Cortex of kidney (tissue), 1 donor: ENCODE measurements at places on chromosomes 2 and 18.

GRCh38 chr2:172735582-172736423, at the start of gene RAPGEF4:
TSS of gene RAPGEF4 (plus strand) at chr2:172735845. CDS start at chr2:172735984, 139 bp downstream.
- DNase-seq: no peak

DNA sequence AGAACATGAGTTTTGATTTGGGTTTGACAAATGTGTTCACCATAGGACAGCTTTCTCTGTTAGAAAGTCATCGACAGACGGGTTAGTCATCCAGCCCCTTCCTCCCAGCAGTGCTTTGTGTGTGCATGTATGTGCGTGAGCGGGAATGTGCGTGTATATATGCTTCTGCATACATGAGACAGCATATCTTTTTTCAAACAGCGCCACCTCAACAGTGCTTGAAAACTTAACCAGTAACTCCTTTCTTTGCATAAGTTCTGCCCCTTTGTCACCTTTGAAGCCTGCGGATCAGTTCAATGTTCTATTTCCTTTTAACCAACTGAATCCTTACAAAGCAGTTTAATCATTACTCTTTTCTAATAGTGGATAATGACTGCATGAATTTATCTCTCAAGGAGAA, 351.4 kb downstream of the LPIN1 start:
- DNase-seq: no peak

GRCh38 chr2:220373878-220374277, 746.4 kb downstream of the SLC4A3 start:
- DNase-seq: no peak

- no peak for DNase-seq
Observed at GRCh38 chr18:8811115-8811514, 105.8 kb downstream of the MTCL1 start.

GRCh38 chr2:25980076-25980887, 2.0 kb downstream of the KIF3C start:
- DNase-seq: no peak

DNA sequence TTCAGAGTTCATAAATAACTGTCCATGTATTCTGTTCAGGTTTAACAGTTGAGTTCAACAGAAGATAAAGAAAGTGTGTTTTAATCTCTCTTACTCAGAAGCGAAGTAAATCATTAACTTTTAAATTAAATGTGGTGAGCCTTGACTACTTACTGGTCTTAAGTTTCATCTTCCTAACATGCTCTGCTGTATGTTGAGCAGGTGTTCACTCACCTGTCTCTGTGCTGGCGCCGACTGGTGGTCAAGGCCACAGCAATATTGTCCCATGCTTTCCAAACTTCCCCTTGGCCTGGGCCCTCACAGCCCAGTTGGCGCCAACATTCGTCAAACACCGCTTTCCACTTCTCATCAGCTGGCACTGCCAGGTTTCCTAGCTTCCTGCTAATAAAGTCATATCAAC, 17.0 kb upstream of the MPP4 start:
- no peak for DNase-seq

- DNase-seq: no peak
Observed at GRCh38 chr2:235268535-235268934, 225.3 kb upstream of the AGAP1 start.

DNA sequence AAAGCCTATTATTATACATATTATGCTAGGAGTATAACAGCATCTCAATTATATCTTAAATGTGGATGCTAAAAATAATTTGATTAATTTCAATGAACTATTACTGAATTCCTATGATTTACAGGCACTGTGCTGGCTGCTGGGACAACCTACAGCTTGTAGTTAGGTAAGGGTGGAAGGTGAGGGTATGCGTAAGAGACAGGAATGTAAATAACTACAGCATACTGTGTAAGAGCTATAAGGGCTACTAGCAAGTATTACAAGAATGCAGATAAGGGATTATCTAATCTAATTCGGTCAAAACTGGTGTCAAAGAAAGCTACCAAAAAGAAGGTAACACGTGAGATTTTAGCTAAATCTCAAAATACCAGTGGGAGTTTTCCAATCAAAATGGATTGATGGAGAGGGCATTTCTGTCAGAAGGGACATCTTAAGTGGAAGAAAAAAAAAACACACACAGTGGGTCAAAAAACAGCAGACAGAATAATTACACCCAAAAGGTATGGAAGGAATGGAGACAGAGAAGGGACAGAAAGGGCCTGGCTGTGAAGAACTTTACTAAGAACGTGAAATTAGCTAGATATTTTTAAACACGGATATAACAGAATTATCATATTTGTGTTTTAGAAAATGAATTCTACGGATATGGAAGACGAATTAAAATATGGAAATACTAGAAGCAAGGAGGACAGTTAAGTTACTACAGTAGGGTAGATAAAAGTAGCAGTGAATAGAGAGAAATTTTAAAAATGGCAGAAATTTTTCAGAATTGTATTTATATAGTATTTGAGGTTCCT, 47.1 kb downstream of the STRN start:
- no peak for DNase-seq

GRCh38 chr2:181973171-181973783, 12.4 kb upstream of the PPP1R1C start:
- no peak for DNase-seq

DNA sequence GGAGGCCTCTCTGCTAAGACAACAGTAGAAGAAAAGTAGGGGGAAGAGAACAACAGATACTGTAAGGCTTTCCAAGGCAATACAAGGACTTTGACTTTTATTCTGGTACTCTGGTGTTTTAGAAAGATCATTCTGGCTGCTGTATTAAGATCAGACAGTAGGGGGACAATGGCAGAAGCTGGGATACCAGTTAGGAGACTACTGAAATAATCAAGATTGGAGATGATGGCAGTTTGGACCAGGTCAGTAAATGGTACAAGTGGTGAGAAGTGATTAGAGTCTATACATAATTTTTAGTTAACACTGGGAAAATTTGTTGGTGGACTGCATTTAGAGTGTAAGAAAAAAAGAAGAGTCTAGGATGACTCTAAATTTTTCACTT, 139.7 kb downstream of the ROCK1 start:
- no peak for DNase-seq

DNA sequence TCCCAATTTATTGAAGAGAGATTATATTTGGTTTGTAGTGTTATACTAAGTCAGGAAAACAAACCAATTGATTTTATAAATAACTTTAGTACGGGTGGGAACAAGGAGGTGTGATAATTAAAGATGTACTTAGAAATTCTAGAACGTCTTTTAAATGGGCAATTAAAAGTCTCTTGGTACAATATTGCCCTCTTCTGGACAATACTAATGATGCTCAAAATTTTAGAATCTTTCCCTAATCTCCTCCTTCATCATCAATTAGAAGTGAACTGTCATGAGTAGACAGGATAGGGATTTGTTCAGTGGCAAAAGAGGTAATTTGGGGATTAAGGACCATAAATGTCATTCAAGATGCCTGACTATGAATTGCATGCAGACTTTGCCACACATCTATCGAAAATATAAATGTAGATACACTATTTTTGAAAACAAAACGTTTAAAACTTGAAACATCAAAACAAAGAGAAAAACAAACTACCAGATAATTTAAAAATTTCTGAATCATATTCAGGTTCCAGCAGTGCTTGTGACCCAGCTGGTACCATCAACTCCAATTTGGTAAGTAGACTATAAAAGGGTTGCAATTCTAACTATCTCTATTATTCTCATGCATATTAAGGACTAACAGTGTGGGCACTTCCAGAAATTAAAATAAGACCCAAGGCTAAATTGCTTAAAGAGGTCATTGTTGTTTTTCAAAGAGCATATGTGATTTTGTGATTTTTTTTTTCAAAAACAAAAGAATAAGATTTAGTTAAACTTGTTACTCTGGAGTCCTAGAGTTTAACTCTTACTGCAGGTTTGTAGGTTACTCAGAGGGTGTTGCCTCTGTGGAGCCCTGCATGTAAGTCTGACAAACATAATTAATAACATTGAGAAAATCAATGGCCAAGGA, 123.5 kb downstream of the LAMA3 start:
- DNase-seq: no peak

DNA sequence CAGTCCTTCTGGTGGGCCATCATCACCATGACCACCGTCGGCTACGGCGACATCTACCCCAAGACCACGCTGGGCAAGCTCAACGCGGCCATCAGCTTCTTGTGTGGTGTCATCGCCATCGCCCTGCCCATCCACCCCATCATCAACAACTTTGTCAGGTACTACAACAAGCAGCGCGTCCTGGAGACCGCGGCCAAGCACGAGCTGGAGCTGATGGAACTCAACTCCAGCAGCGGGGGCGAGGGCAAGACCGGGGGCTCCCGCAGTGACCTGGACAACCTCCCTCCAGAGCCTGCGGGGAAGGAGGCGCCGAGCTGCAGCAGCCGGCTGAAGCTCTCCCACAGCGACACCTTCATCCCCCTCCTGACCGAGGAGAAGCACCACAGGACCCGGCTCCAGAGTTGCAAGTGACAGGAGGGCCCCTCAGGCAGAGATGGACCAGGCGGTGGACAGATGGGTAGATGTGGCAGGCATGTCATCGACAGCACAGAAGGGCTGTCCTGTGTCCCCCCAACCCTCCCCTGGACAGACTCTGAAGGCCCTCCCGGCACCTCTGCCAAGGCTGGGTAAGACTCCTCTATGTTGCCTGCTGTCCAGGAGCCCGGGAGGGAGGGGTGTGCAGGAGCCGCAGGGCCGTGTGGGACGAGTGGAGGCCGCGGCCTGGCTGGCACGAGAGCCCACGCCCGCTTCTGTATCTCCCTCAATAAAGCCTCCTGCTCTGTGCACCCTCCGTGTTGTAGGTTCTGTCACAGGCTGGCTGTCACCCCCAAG, 2.0 kb downstream of the KCNF1 start:
- DNase-seq: no peak

GRCh38 chr2:113977660-113978523, 88.0 kb downstream of the ACTR3 start:
- no peak for DNase-seq

GRCh38 chr2:33660416-33661123, 61.5 kb upstream of the FAM98A start:
- no peak for DNase-seq

DNA sequence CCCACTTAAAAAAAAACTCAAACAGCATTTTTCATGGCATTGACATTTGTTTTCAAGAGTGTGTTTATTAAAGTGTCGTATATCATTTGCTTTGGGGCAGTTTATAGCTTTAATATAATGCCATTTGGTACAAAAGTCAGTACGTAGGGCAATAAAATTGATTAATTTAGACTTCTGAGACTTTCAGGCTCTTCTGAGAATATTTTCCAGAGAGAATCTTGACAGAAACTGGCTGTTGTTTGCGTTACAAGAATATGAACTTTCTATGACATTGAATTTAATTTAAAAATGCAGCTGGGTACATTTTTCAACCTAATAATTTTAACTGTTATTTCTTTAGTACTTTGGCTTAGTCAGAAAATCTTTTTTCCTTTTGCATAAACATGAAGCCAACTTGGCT, 98.9 kb downstream of the RNF144A start:
- no peak for DNase-seq

- no peak for DNase-seq
Observed at GRCh38 chr2:119469131-119469530, 37.5 kb downstream of the TMEM37 start.

- DNase-seq: no peak
Observed at GRCh38 chr18:43372773-43373172, 95.5 kb upstream of the SYT4 start.

DNA sequence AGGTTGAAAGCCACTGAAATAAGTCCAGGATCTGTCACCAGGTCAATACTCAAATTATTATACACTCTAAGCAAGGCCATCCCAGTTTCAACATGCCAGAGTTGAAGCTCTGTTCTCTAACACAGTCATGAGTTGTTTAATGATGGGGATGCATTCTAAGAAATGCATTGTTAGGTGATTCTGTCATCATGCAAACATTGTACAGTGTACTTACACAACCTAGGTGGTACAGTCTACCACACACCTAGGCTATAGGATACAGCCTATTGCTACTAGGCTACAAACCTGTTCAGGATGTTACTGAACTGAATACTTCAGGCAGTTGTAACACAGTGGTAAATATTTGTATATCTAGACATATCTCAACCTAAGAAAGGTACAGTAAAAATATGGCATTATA, 162.2 kb downstream of the BAZ2B start:
- DNase-seq: no peak

GRCh38 chr2:232473467-232473890, 14.2 kb downstream of the ECEL1 start:
- no peak for DNase-seq

DNA sequence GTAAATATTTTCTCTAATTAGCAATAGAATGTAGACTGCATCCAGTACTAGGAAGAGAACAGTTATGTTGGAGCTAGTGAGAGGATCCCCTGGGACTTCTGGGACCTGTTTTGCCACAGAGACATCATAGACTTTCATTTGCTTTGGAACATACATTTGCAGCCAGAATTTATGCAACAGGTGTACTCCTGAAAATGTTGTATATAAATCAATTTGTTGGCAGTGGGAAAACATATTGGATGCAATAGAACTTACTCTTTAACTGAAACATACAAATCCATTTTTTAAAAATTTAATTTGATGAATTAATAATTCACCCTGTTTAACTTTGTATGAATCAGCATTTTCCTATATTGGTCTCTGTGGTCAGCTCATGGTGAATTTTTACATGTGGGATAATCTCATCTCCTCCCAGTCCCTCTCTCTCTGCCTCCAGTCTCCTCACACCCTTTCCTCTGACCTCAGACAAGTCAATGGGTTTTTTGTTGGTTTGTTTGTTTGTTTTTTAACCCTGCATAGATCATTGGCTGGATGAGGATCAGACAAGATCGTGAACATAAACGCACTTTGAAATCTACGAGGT, 263.0 kb downstream of the LPIN1 start:
- no peak for DNase-seq

DNA sequence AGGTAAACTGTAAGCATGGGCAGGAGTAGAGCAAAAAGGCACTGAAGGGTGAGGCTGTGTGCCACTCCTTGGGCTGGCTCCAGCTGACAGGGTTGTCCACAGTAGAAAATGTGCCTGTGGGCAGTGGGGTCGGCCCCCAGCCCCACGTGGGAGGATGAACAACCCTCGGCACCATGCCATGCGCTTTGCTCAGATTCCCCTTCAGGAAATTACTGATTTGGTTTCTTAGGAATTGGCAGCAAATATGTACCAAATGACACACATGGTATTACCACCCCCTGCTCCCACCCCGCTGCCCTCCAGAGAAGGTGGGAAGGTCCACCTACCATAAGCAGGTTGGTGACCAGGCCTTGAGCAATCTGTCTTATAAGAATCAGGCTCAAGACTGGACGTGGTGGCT, 13.6 kb downstream of the ADCY3 start:
- DNase-seq: no peak

- DNase-seq: no peak
Observed at GRCh38 chr2:241091201-241091600, 10.9 kb downstream of the MTERF4 start.

GRCh38 chr2:51782921-51783765, 751.2 kb upstream of the NRXN1 start:
- no peak for DNase-seq
